Heart left ventricle (tissue), 16 donors: ENCODE measurements at places on chromosomes 5 and 9. TPM values are rescaled to one million over a fixed set of nuclear protein-coding genes. Genes with fewer than 3 reads are reported as not detected.

The ALDH1A1 gene
- total RNA-seq = 37.5 TPM

The MARCHF3 gene
- total RNA-seq = 50.1 TPM

DNA sequence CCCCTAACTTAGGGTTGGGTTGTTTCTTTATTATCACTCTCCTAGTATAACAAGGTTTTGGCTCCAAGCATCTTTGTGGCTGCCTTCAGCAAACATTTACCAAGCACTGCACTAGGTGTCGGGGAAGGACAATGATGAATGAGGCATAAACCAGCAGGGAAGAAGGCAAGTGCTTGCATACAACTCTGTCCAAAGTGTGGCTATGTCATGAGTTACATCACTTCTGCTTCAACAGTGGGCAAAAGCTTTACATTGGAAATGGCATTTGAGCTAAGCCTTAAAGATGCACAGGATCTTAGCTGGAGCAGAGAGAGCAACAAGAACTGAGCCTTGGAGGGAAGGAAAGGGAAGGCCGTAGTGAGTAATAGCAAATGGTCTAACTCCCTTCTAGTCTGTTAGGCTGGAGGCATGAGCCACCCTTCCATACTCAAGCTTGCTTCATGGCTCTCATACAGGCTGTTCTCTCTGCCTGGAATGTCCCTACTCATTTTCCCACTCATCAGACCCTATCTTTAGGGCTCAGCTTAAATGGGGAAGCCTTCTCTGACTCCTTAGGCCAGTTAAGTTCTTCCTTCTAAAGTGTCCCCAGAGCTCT lies 121.8 kb downstream of the SEMA6A start:
- no peak for DNase-seq

DNA sequence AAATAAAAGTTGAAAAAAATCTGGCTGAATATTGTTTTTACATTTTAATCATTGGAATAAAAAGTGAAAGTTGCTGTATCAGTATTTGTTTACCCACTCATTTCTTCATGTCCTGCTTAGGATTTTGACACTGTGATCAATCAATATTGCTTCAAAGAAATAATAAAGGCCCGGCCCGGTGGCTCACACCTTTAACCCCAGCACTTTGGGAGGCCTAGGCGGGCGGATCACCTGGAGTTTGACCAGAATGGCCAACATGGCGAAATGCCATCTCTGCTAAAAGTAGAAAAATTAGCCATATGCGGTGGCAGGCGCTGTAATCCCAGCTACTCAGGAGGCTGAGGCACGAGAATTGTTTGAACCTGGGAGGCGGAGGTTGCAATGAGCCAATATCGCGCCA lies 93.7 kb upstream of the CTNND2 start:
- DNase-seq = no peak

DNA sequence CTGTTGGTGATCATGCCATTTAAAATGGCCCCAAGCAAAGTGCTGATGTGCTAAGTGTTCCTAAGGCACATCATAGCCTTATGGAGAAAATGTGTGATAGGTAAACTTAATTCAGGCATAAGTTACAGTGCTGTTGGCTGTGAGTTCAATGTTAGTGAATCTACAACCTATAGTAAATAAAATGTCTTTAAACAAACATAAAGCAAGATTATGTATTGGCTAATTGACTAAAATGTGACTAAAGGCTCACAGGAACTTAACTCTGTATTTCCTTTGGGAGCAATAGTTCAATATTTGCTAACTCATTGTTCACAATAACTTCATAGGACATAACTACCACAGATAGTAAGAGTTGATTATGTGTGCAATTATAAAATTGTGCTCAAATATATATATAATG lies 49.4 kb upstream of the LRRC19 start:
- DNase-seq = no peak

- no peak for DNase-seq
Measured at GRCh38 chr9:127036437-127036836, 86.0 kb downstream of the ANGPTL2 start.

DNA sequence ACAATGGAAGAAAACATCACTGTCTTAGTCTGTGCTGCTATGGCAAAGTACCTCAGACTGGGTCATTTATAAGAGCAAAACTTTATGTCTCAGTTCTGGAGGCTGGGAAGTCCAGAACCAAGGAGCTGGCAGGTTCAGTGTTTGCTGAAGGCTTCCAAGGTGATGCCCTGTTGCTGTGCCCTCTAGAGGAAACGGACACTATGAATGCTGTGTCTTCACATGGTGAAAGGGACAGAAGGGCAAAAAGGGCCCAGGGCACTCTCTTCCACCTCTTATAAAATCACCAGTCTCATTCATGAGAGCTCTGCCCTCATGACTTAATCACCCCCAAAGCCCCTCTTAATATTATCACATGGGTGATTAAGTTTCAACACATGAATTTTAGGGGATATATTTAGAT lies 143.5 kb downstream of the FANCC start:
- DNase-seq = no peak

DNA sequence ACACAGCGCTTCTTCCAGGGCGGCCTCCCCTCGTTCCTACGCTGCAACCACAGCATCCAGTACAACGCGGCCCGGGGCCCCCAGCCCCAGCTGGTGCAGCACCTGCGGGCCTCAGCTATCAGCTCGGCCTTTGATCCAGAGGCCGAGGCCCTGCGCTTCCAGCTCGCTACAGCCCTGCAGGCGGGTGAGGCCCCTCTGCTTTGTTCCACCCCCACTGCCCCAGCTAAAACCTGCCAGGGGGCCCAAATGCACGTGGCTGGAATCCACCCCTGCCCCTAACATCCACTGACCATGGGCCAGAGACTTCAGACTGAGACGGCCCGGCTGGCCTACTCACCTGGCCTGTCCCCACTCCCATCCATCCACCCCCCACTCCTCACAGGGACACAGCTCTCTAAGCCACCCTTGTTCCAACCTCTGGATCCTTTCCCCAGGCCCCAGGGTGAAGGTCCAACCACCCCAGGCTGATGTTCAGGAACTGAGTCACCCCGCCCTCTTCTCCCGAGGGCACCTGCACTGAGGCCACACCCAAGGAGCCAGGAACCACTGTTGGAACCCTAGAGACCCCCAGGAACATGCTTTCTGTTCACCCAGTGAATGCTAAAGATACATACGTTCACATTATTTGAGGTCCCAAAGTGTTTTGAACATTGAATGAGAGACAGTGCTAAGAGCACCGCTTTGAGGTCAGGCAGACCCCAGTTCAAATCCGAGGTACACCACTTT lies 18.9 kb upstream of the ASS1 start:
- no peak for DNase-seq

GRCh38 chr9:13388157-13388556 lies 108.7 kb upstream of the MPDZ start:
- no peak for DNase-seq

DNA sequence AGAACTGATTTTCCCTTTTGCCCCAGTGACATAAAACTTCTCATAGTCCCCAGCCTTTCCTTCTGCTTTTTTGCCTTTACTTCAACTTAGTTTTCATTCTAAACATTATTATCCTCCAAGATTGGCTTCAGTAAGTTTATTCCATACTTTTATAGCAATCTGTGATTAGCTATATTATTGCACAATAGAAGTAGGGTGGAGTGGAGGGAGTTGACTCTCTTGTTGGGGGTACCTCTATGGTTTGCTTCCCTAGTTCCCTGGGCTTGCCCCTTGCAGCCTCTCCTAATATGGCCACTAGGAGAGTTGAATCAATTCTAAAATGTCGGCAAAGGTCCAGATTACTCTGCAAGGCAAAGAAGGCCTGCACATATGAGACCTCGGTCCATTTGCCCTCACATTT lies 36.4 kb upstream of the TYRP1 start:
- no peak for DNase-seq

DNA sequence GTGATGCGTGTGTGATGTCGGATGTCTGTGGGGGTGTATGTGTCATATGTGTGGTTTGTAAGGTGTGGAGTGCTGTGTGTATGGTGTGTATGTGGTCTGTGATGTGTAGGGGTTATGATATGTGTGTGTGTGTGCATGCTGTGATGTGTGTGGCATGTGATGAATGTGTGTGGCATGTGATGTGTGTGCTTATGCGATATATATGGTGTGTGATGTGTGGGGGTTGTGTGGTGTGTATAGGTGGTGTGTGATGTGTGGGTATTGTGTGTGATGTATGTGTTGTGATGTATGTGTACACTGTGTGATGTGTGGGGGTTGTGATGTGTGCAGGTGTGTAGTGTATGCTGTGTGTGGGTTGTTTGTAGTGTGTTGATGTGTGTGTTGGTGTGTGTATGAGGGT lies 9.2 kb upstream of the CRB2 start:
- DNase-seq = no peak

GRCh38 chr5:44821164-44821563 lies 12.4 kb downstream of the MRPS30 start:
- no peak for DNase-seq

DNA sequence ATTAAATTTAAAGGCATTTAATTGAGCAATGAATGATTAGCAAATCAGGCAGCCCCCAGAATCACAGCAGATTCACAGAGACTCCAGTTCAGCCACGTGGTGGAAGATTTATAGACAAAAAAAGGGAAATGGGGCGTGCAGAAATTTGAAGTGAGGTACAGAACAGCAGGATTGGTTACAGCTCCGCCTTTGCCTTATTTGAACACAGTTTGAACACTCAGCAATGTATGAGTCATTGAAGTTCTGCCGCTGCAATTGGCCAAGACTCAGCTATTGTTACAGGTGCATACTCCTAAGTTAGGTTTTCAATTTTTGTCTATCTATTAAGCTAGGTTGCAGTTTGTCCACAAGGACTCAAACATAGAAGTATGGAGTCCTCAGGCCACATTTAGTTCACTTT lies 157.7 kb upstream of the SLC12A2 start:
- DNase-seq = no peak

DNA sequence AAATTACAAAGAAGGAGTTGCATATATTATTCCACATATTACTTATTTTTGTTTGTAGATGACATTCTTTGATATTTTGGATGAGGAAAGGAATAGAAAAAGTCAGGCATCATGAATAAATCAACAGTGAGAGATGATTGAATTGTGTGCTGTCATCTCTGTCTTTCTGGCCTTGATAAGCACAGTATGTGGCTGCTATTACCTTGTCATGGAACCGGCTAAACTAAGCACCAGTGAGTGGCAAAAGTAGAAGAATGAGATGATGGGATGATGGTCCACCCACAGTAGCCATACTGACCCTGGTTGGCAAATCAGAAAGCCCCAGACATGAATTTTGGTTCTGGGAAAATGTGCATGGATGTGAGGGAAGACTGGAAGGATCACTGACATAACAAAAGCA lies 361.2 kb upstream of the DMAC1 start:
- no peak for DNase-seq
